Dorsolateral prefrontal cortex (tissue), 122 donors: ENCODE measurements at places on chromosomes 5 and 9.
A peak's percentile ranks its signal among the peaks of the same experiment; 100 is the strongest.

- DNase-seq, result no peak
Observed at GRCh38 chr5:59685191-59685530, 208.4 kb downstream of the PDE4D start.

GRCh38 chr9:19682397-19682796 is 106.4 kb downstream of the SLC24A2 start:
- DNase-seq, result no peak

GRCh38 chr5:15547261-15547839 is 47.4 kb downstream of the FBXL7 start:
- no peak for DNase-seq

DNA sequence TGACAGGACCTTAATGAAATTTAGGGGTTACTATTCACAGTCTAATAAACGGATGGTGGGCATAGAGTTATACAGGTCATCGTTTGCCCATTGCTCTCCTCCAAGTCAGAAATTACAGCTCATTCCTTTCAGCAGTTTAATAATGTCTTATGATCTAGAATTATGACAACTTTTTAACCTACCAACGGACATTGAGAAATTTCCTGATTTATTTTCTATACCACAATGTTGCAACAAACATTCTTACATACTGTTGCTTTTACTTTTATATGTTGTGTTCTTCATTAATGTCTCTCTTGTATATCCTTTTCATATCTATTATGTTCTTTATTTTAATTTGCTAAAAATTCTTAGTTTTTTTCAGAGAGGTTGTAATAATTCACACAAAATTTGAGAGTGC is 152.8 kb upstream of the PRLR start:
- no peak for DNase-seq

DNA sequence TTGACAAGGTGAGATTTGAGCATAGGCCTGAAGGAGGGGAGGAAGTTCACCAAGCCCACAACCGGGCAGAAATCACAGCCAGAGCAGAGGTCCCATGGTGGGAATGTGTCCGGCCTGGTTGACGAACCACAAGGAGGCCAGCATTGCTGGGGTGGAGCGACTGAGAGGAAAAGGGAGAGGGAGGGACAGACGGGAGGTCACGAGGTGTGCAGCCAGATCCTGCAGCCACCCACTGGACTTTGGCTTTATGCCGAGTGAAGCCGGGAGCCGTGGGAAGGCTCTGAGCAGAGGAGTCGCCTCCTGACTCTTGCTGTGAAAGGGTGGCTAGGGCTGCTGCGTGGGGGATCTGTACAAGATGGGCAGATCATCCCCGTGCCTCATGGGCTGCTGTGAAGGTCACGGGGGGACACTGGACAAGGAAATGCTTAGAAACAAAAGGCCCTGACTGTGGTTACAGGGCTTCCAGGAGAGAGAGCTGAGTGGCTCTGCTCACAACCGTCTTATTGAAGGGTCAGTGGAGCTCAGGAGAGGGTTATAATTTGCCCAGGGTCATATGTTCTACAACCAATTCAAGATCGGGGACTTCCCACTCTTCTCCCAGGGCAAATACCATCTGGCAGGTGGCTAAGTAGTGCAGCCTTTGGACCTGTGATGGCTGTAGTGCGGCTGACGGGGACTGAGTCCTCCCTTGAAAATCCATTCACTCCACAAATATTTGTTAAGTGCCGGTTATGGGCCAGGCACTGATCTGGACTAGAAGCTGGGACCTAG is 15.6 kb upstream of the CD74 start:
- peak; percentile 70 for DNase-seq

DNA sequence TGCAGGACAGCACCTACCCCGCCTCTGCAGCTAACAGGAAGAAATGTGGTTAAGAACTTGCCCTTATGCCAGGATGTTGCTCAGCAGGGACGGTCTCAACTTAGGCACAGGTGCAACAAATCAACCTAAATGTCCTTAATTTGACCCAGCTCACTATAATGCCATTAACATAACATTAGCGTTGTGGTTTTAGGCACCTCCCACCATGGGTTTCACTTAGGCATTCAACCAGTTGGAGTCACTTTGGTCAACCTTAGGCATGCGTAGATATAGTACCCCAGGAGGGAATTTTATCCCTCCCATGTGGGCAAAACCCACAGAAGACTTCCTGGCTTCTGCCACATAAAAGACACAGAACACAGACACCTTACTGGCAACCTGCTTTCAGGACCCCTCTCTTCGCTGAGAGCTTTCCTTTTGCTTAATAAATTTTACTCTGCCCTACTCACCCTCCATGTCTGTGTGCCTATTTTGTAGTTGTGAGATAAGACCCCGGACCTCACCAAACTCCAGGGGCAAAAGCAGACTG is 8.7 kb upstream of the ERAP1 start:
- DNase-seq, result no peak

DNA sequence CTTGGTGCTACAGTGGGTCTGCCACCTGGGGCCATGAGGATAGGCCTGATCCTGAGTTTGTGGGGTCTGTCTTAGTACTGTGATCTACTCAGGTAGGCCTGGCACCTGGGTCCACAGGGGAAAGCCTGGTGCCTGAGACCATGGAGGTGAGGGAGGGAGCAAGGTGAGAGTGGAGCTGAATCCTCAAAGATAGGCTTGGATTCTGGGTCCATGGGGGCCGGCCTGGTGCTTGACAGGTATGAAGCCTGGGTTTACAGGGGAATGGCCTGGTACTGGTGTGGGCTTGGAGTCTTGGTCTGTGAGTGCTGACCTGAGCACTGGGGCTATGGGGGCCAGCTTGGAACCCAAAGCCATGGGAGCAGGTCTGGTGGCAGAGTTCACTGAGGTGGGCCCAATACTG is 439.2 kb upstream of the SMARCA2 start:
- DNase-seq, result no peak

DNA sequence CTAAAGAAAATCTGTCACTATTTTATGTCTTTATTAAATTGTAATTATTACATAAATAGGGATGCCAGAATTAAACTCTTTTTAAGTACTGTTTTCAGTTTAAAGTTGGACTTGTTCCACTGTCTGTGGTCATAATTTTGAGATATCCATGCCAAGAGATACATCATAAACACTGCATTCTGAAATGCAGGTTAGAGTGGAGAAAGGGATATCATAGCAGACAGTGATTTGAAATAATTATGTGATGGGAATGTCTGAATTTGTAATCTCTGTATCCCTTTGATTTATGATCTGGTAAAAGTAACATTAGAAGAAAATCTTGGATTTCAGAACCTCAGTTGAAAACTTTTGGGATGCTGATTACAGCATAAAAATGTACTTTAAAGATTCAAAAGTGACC is 222.1 kb downstream of the GOLPH3 start:
- no peak for DNase-seq

DNA sequence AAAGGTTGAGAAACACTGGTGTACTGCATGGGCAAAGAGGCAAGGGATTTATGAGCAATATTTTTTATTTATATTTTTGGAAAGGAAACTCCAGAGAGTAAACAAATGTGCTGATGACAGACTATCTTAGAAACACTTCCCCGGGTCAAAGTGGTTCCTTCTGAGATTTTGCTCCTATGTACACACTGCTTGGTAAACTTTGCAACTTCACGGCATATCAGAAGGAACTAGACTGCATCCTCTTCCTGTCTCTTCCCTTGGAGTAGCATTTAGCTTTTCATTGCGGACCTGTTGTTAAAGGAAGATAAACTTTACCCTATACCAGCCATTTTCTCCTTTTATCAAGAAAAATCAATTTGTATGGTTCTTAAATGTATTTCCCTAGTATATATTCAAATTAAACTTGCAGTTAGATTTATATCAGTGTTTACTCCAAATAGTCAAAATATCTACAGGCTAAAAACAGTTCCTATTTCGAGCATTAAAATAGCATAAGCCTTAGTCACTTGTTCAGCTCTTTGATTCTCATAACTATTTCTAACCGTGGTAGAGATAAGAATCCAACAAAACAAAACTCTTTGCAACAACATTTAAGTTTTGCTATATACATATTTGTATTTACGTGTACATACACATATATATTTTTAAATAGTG is 48.0 kb upstream of the LRRC19 start:
- DNase-seq, result no peak

DNA sequence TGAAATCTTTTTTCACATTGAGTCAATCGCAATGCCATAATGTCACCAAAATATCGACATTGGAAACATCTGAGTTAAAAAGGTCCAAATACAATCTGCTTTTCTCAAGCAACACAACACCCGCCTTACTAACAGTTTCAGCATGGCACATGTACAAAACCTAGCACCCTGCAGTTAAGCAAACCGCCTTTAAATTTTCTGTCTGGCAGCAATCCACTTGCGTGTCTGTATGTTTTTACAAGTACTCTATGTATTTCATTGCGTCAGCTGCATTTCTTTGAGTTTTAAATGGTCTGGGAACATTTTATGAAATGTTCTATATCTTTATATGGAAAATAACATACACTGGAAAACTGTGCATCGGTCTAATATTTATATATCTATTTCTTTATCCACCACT is 134.6 kb downstream of the DENND1A start:
- no peak for DNase-seq

- DNase-seq, result no peak
Observed at GRCh38 chr9:76717176-76717575, 47.1 kb upstream of the PCA3 start.

- peak; percentile 69 for DNase-seq
Observed at GRCh38 chr9:36023260-36024048, 13.3 kb upstream of the RECK start.

DNA sequence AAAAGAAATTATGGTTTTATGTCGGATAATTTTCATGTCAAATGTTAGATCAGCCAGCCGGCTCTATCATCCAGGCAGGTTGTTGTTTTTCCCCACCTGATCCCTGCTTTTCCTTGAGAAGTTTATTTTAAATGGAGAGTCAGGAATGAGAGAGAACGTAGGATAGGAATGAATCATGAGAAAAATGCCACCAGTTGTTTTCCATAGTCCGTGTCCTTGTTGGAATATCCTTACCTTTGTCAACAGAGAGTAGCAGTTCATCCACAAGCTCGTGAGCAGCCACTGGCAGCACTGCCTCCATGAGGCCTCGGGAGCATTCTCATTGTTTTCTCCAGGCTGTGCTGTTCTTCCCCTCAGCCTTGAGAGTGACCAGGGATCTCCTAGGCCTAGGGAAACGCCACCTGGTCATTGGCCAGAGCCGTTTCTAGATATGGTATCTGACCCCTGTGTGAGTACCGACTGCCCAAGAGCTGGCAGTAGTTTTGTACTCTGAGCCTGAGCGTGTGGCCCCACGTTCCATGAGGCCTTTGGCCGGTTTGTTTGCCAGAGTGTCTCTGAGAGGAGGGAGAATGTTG is 293.3 kb downstream of the FANCC start:
- DNase-seq, result no peak

DNA sequence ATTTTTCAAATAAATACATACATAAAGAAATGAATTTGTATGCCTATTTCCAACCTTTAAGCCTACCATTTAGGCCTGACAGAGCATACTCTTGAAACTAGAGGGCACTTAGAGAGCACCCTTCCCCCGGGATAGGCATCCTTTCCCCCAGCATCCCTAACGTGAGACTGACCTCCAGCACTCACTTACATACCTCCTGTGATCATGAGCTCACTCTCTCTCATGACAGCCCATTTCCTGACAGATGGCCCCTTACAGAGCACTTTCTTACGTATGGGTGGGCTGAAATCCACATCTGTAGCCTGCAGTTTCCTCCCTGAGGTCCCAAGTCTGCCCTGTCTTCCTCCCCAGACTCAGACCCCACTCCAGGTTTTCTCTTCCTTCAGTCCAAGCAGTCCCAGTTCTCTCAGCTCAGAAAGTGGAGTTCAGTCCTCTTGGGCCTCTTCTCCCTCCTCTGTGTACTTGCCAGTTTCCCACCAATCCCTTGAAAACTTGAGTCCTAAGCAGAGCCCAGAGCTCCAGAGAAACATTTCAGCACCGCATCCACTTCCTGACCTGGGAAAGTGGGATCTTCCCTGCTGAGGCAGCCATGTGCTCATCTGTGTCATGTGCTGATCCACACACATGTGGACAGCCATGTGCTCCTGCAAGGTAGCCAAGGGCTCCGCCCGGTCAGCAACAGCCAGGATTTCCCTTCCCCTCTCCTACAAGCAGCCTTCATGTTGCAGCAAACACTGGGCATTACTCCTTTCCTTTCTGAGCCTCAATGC is 2.2 kb upstream of the CDX1 start:
- DNase-seq, result no peak

DNA sequence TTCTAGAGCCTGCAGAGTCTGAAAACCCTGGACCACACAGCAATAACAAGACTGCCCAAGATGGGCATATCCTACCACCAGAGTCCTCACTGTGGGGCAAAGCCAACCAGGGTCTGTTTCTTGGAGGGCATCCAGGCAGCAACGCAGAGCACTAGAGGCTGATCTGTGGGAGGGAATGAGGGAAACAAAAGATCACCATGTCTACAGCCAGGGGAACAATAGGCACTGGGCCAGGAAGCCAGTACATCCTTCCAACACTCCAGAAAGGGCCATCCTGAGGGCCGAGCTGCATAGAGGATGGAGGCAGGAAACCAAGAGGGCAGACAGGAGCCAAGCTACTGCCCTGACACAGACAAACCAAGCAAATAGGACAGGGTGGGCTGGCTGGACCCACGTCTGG is 416.1 kb upstream of the IRX4 start:
- DNase-seq, result no peak

DNA sequence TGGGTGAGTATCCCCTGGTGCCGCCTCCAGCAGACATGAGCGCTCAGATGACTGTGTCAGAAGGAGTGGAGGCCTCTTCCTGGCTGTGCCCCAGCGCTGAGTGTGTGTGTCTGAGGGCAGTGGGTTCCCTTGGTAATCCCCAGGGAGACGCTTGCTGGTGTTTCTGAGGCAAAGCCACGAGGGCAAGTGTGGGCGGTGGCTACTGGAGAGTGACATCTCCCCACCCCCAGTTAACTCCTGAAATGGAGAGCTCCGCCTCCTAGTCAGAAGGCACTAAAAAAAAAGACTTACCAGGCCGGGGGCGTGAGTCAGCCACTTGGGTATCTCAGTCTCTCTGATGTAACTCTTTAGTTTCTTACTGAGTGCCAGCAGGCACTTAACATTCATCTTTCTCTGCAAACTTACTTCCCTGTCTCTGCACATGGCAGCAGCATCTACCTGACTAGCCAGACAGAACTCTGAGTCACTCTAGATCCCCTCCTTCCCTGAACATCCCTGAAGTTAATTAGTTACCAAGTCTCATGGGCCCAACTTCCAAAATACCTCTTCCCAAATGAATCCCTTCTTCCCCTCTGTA is 19.3 kb downstream of the ORM2 start:
- no peak for DNase-seq

- DNase-seq, result no peak
Observed at GRCh38 chr5:119291877-119292276, 63.9 kb upstream of the TNFAIP8 start.

DNA sequence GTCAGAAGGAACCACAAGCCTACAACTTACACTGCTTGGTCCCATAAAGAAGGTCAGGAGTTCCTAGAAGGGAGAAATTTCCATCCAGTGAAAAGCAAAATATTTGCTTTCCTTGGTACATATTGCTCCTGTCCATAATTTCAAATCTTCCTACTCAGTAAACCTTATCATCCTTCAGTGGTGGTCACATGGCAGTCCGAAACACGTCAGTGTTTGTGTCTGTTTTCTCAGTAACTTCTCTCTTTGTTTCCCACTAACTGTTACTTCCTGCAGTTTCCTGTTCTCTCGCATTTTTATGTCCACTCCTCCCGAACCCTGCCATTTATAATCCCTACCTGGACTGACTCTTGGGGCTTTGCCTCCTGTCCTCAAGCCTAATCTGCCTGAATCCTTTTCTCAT is 129.1 kb downstream of the FANCC start:
- no peak for DNase-seq

GRCh38 chr9:78698371-78698770 is 401.4 kb downstream of the PSAT1 start:
- no peak for DNase-seq

GRCh38 chr9:83646500-83647239 is 23.7 kb downstream of the IDNK start:
- no peak for DNase-seq
